ENCODE measurements at places on chromosomes 7 and 10.

DNA sequence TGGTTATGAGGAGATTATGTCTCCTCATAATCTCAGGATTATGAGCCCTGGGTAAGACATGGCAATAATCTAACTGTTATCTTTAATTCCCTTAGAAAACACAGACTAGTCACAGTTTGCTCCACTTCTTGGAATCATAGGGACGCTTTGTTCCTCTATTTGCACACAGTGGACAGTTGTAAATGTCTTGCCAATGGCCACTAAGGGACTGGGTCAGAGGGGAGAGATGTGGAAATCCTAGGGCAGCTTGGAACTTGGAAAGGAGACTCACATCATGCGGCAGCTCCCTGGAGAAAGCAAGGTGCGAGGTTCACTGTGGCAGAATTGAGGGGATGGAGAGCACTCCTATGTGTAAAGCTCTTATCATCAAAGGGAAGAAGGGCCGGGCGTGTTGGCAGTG lies 266.1 kb downstream of the PRPF18 start:
- no peak for DNase-seq

DNA sequence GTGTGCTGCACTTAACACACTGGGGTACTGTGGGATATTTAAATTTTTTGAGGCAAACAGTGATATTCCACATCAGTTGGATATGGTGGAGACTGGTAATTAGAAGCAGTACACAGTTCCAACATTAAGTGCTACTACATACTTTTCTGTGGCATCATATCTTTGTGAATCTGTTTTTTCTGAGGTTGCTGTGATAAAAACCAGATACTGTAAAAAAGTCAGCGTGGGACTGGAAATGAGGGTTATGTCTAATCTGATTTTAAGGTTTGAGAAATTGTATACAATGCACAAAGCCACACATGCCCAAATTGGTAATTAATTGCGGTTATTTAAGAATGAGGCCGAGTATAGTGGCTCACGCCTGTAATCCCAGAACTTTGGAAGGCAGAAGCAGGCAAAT lies 41.2 kb downstream of the TBC1D12 start:
- no peak for DNase-seq

DNA sequence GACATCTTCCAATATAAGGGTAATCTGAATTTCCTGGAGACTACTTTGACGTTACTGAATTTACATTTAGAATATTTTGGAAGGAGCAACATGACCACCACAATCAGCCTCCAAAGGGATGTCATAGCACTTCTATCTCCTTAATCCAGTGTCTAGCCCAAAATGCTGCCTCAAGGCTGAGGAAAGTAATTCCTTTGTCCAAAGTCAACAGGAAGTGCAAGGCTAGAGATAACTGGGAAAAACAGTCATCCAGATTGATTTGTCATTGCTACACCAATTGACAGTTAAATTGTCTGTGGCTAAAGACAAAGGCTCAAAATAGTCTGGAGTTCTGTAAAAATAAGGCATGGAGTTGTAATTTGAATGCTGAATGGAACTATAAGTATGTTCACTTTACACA lies 3.9 kb upstream of the TFPI2 start:
- no peak for DNase-seq

DNA sequence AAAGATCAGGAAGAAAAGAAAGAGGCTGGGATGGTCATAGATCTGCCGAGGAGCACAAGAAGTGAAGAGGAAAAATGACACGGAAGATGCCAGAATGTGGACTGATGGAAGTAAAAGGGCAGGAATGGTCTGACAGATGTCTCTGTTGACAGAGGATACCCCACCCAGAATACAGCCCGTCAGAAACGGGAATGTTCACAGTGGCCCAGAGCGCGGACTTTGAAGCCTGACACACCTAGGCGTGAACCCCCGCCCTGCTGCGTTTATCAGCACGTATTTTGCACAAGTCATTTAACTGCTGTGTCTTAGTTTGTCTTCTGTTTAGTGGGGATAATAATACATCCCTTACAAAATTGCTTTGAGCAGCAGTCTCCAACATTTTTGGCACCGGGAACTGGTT lies 27.1 kb downstream of the AKR1B1 start:
- no peak for DNase-seq

GRCh38 chr7:151992375-151992774 lies 33.1 kb upstream of the GALNT11 start:
- DNase-seq = no peak

GRCh38 chr10:11677480-11677879 lies 64.7 kb upstream of the ECHDC3 start:
- DNase-seq = no peak

GRCh38 chr10:61021926-61022325 lies 77.9 kb upstream of the RHOBTB1 start:
- no peak for DNase-seq

DNA sequence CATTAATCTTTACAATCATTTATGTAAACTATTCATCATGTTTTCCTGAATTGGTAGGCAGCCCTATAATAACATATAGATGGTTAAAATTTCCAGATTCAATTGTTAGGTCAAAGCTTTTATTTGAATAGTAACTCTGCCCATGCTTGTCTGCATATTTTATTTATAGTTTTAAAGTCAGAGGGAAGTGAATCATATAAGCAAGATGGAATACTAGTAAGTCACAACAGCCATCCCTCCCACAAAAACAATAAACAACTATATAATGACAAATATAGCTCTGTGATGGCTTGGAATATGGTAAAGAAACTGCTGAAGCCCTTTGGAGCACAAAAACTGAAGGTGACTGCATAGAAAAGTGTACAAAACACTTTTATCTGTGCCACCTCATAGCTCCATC lies 156.3 kb upstream of the TMEM106B start:
- DNase-seq = no peak

DNA sequence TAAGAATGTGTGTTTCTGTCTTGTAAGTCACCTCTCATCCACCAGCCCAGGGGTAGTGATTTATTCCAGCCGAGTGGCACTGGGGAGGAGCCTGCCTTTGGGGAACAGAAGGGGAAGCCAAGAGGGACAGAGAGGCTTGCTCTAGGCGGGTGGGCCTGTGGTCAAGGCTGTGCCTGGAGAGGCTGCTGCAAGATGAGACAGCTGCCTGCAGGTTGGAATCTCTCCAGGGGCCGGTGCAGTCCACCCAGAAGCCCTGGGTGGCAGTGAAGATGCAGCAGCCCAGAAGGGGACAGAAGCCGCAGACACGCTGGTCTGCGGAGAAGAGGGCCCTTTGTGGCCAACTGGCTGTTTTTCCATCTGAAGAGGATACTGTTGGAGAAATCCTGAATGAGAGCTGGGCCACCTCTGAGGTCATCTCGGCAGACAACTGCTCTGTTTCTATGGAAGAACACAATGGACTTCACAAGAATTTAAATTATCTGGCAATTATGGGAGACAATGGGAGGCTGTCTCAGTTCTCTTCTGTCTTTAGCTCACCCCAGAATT lies 175.7 kb downstream of the GFRA1 start:
- no peak for DNase-seq

GRCh38 chr10:84783386-84783785 lies 455.0 kb downstream of the CCSER2 start:
- DNase-seq = no peak

DNA sequence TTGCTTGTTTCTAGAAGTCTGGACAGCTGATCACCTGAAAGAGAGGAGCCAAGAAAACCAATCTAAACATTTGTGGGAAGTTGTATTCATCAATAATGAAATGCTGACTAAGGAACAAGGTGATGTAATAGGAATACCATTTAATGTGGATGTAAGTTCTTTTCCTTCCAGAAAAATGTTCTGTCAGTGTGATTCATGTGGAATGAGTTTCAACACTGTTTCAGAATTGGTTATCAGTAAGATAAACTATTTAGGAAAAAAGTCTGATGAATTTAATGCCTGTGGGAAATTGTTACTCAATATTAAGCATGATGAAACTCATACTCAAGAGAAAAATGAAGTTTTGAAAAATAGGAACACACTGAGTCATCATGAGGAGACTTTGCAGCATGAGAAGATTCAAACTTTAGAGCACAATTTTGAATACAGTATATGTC lies 39.8 kb upstream of the ZNF37A start:
- DNase-seq = no peak

DNA sequence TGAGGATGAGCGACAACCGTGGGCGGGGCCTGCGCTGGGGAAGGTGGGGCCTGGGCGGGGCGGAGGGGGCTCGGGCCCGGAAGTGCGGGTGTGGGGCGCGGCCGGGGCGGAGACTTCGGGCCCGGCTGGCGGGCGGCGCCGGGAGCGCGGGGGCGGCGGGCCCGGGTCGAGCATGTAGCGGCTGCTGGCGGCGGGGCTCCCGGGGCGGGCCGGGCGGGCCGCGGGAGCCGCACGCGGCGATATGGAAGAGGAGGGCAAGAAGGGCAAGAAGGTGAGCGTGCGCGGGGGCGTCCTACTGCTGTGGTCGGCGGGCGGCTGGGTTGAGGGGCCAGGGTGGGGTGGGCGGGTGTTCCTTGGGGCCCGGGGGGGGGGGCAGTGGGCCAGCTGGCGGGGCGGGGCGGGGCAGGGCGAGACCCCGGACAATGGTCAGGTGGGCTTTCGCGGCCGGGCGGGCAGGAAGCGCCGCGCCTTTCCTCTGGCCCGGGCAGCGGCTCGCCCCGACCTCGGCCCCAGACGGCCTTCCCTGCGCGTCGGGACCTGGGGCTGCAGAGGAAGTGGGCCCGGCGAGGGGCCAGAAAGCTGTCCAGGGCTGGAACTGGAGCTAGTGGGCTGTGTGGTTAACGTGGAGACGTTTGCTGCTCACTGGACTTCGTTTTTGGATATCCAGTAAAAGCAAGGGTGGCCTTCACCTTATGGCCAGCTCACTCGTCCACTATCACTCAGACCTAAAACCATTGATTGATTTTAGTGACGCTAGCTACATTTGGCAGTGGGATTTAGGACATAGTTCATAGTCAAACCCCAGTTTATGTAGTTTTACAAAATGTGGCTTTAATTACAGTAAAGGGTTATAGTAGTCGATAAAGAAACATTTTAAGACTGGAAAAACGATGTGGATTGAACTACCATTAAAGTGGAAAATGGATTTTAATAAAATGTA lies at the start of gene CCM2:
Gene CCM2, plus strand, starts transcription at position 109 of the 940 bp plus-strand sequence. Its CDS starts 133 bp downstream, at position 242.
- no peak for DNase-seq

- DNase-seq = no peak
These were observed 40.1 kb upstream of the XPNPEP1 start for GRCh38 chr10:109963439-109963838.

DNA sequence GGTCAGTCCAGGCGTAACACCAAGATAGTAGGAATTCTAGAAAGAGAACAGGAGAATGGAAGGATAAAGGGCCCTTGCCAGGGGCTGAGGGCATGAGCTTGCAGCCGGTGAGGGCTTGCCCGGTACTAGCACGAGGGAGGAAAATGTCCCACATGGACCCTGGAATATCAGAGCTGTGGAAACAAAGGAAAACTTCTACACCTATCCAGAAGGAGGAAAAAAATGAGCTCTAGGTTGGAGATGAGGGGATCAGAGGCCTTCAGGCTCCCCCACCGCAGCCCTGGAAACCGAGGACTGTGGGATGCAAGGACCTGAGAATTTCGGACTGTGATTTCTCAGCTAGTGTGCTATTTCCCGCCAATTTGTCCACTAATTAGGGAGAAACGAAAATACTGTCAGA lies 22.1 kb downstream of the RAMP3 start:
- no peak for DNase-seq

DNA sequence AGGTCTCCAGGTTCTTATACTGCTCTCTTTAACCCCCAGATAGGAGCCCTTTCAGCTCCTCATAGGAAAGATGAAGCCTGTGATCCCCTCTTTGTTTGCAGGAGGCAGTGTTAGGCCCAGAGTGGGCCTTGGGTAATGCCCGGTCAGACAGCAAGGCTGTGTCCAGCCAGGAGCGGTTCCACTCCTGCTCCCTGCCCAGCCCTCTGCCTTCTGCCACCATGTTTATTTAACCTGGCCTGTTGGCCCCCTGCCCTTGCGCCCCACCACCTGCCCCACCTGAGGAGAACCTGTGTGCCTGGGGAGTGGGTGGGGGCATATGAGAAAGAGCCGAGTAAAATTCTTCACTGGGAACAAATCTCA lies 24.3 kb downstream of the CDH23 start:
- no peak for DNase-seq

DNA sequence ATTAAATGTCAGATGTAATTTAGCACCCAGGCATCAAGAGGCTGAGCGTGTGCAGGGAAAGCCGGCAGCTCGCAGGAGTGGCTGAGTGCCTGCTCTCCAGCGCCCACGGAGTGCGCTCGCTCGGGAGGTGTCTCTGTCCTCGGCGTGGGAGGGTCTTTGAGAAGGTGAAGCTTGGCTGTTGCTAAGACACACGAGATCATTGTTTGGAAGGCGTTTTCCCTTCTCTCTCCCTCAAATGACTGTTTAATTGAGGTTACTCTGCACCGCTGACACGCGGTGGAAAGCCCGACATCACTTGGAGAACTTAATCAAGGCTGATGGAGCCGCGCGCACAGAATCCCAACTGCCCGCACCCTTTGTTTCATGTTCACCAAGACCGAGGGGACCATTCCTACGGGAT lies 414.6 kb downstream of the DNAJB6 start:
- no peak for DNase-seq

DNA sequence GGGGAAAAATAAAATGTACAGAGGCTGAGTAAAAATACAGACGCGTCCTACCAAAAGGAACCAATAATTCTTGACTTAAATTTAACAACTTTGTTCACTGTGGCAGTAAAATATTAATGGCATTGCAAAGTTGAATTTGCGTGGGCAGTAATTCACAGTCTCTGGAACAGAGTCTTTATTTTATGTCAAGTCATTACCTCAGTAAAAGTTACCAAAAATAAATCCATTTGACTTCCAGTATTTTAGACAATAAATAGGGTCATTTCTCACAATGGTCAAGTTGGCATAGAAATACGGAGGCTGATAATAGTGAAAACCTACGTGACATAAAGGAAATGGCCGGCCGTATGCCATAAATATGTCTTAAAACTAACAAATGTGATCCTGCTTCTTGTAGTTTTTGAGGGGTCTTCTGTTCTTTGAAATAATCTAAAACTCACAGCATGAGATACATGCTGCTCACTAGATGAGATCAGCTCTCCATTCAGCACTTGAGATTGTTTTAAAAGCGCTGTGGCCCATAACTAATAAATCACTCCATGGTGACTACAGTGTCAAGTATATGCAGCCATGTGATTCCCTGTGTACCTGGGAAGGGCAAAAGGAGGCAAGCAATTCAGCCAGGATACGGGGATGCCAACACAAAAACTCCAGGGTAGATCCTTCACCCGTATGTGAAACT lies 75.3 kb downstream of the DOCK4 start:
- DNase-seq = no peak

GRCh38 chr7:158321936-158322615 lies 265.5 kb downstream of the PTPRN2 start:
- DNase-seq = no peak

DNA sequence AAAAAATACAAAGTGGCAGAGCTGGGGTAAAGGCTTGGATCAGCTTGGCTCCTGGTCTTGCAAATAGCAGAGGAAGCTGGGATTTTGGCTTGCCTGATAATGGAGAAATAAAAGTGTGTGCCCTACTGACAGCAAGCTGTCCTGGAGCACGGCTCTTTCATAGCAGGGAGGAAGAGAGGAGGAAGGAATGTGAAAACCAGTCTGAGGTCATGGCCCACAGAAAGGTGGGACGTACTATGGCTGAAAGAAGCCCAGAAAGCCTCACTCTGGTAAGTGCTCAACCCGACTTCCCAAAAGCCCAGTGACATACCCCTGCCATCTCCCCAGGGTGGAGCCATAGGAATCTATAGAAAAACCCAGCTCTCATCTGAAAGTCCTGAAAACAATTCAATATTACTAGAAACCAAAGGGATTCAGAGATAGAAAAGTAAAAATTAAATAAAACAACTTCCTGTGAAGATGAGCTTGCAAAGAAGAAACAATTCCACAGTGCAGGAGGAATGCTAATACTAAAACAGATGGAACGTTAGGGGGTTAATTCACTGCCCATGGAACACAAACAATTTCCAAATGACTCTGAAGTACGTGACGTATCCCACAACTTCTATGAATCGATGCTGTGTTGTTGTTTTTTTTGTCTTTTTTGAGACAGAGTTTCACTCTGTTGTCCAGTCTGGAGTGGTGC lies 246.7 kb upstream of the PTN start:
- DNase-seq = no peak
